ENCODE measurements at places on chromosomes 12 and 14.

- DNase-seq: no peak
These were observed 217.9 kb downstream of the AEBP2 start for GRCh38 chr12:19657118-19657731.

- no peak for DNase-seq
These were observed 105.4 kb downstream of the TTC8 start for GRCh38 chr14:88929656-88930436.

GRCh38 chr12:115354007-115354890 is 670.3 kb upstream of the TBX3 start:
- peak; percentile 99 for DNase-seq

GRCh38 chr12:107091989-107092641 is 1.2 kb downstream of the CRY1 start:
- peak; percentile 94 for DNase-seq

- DNase-seq: peak; percentile 98
These were observed 29.7 kb upstream of the NR2C1 start for GRCh38 chr12:95102916-95103671.

DNA sequence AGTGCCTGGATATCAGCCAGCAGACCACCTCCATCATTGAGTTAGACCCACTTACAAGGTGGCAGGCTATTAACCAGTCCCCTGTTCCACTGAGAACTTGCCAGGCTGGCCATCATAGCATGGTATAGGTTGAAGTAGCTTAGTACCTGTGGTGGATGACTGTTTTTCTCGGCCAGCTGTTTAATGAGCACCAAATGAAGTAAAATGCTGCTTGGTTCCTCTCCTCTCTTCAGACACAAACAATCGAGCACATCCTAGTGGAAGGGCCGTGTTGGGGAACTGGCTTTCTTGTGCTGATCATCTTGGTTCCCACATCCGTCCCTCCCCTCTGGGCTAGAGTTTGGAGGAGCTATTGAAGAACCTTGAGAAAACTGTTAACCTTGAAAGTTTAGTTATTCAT is 486.2 kb downstream of the RAD51B start:
- no peak for DNase-seq

GRCh38 chr12:127830065-127830460 is 436.9 kb upstream of the TMEM132C start:
- DNase-seq: no peak

DNA sequence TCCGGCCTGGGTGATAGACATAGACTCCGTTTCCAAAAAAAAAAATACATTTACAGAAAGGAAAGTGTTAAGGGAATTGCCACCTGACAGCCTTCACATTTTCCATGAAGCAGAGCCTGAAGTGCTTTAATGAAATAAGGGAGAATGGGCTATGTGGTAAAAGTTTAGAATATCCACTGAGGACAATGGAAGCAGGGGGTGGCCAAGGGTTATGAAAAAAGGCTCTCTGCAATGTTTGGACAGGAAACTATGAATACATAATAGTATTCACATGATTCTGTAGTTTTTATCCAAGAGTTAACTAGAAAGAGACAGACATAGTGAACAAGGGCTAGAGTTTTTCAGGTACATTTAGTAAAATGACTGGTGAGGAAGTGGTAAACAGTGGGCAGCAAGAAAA is 75.3 kb downstream of the COCH start:
- no peak for DNase-seq

- DNase-seq: peak; percentile 94
These were observed 230.2 kb upstream of the RGS6 start for GRCh38 chr14:71701990-71702389.

GRCh38 chr14:95244587-95244986 is 75.1 kb downstream of the CLMN start:
- no peak for DNase-seq

- DNase-seq: no peak
These were observed 38.7 kb upstream of the TRAF3 start for GRCh38 chr14:102738373-102739189.

GRCh38 chr12:106582249-106582591 is 584 bp upstream of the RFX4 start:
- DNase-seq: no peak

GRCh38 chr12:5171701-5172100 is 128.0 kb downstream of the KCNA5 start:
- DNase-seq: peak; percentile 54

- DNase-seq: peak; percentile 41
These were observed 316.8 kb downstream of the PAWR start for GRCh38 chr12:79373896-79374499.

DNA sequence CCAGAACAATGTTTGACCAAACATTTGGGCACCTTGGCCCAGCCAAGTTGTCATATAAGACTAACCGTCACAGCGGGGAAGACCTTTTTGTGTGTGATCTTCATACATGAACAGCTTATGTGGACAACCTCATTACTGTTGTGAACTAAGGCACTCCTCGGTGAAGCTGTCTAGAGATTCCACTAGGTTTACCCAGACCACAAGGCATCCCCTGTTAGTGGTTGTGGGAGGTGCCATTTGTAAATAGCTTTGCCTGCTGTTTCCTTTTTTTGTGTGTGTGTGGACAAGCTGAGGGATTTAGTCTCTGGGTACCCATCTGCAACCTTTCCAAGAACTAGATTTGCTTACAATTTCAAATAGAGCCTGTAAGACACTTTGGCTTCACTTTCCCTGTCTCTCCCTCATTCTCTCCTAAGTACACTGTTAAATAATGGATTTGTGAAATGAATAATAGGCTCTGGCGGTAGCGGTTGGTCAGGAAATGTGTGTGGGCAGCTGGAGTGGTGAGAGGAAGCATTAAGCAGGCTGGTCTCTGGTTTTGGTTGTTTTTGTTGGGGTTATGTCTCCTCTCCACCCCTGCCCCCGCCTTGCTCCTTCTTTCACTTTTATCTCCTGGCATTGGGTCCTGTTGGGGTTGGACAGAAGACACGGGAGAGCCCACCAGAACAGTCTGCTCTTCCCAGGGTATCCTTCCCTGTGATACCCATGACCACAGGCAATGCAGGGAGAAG is 727.6 kb downstream of the VRK1 start:
- DNase-seq: no peak

DNA sequence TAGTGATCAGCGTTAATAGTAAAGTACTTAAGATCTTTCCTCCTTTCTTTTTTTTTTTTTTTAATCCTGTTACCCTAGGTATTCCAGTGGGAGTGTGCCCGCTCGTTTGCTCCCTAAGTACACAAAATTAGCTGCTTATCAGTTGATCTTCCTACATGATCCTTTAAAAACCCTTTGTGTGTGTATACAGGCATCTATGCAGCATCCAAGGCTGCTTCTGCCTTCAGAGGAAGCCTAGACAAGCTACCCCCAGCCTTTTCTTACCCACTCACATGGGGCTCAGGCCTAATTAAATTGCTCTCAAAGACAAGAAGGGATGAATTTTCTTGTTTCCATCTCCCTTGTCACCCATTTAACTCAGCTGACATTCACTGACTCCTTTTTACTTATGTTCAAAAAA is 343.4 kb upstream of the LMO3 start:
- no peak for DNase-seq

DNA sequence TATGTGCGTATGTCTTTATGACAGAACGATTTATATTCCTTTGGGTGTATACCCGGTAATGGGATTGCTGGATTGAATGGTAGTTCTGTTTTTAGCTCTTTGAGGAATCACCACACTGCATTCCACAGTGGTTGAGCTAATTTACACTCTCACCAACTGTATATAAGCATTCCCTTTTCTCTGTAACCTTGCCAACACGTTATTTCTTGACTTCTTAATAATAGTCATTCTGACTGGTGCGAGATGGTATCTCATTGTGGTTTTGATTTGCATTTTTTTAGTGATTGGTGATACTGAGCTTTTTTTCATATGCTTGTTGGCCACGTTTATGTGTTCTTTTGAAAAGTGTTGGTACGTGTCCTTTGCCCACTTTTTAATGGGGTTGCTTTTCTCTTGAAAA is 49.7 kb downstream of the FRS2 start:
- no peak for DNase-seq

DNA sequence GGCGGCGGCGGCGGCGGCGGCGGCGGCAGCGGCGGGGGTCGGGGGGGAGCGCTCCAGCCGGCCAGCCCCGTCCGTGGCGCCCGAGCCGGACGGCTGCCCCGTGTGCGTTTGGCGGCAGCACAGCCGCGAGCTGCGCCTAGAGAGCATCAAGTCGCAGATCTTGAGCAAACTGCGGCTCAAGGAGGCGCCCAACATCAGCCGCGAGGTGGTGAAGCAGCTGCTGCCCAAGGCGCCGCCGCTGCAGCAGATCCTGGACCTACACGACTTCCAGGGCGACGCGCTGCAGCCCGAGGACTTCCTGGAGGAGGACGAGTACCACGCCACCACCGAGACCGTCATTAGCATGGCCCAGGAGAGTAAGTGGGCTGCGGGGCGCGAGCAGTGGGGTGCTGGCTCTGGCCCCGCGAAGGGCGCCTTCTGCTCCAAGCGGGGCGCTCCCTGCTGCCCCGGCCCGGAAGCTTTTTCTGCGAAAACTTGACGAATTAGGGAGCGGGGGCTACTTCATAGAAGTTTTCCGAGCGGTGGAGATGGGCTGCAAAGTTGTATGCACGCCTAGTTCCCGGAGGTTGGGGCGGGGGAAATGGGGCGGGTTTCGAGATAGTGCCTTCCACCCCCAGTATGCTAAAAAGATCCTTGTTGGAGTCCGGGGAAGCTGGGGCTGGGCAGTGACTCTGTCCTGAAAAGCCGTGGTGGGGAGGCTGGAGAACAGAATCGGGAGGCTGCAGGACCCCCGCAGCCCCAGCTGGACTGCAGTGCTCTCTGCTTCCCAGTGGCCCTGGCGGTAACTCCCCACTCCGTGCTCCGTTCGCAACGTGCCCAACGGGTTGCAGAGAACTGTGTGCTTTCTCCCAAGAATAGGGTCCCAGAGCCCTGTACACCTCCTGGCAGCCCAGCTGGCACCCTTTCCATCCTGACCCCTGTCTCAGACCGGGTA is 751 bp downstream of the GDF11 start:
- DNase-seq: peak; percentile 72

DNA sequence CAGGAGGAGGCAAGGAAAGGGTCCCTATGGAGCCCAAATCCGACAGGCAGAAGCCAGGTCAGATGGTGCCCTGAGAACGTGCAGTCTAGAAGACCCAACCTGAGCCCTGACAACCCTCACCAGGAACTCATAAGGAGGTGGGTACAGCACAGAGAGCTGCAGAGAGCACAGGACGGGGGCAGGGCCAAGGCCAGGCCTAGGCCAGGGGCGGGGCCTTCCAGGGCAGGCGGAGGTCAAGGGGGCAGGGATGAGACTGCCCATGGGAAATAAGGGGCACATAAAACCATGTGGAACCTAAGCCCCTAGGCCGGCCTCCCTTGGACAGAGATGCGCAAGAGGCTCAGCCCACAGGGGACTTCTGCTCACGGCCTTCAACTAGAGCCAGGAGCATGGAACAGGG is 45.1 kb downstream of the SSH1 start:
- DNase-seq: no peak

DNA sequence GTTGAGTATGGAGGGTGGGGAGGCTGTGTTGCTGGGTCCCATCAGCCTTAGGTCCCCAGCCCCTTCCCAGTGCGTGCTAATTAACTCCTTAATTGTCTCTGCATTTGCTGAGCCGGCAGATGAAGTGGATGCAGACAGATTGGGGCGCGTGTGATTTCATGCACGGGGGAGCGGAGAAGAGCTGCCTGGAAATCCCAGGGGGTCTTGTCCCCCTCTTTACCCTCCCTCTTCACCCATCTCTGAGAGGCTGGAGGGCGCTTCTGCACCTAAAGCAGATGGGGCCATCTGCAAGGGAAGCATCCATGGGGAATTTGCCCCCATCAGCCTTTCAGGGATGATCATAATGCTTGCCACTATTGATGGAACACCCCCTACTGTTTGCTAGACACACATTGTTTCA is 4.4 kb upstream of the ASIC1 start:
- DNase-seq: no peak

DNA sequence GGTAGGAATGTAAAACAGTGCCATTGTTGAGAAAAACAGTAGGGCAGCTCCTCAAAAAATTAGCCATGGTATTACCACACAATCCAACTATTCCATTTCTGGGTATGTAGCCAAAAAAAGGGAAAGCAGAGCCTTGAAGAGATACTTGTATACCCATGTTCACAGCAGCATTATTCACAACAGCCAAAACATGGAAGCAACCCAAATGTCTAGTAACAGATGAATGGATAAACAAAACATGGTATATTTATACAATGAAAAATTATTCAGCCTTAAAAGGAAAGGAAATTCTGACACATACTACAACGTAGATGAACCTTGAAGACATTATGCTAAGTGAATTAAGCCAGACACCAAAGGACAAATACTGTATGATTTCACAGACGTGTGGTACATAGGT is 67.6 kb upstream of the GNG2 start:
- DNase-seq: no peak

DNA sequence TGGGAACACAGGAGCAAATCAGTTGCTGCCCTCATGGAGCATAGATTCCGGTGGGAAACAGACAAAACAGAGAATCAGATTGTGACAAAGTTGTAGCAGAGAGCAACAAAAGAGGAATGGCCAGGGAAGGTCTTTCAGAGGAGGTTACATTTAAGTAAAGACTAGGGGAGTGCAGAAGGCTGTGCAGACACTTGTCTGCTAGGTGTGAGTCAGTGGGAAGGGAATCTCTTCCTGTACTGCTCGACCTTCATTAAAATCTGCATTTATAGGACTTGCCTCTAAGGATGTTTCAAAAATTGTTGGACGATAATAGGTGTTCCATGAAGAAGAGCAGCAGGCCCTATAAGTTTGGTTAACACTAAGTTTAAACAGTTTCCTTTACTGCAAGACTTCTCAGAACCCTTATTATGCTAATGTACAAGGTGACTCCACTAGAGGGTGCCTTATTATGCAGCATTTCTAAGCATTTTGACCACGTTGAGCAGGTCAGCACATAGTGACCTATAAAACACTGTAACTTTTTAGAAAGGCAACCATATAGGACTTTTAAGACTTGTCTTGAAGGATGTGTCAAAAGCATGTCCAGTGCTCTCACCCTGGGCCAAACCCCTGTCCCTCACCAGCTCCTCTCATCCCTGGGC is 91.8 kb upstream of the RIC8B start:
- peak; percentile 35 for DNase-seq

DNA sequence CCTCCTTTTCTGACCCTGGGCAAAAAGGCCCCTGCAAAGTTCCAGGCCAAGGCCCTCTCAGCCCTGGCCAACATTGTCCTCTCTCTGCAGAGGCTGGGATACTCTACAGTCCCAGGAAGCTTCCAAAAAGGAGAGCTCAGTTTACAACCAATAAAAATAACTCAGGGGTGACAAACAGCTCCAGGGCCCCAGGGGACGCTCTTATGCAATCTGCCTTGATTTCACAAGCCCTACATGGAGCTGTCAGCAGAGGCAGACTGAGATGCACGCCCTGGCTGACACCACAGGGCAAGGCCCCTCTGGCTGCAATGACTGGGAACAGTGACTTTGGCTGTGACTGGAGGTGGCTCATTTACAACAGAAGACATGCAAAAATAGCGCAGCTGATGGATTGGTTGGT is 129.0 kb upstream of the MED13L start:
- DNase-seq: peak; percentile 93

DNA sequence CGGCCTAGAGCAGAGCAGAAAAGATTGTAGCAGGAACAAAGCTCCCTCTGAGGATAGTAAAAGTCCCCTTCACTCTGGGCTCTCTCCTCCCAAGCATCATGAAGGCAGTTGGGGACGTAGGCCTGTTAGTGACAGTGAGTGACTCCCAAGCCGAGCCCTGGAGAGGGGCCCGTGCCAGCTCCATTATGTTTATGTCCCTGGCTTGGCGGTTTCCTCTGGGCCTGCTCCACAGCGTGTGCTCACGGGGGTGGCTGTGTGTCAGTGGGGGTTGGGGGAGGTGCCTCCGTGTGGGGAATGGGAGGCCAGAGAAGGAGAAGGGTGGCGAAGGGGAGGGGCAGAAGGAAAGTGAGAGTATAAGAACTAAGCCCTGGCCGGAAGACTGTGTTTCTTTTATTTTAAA is 170.0 kb upstream of the VASH1 start:
- no peak for DNase-seq

- no peak for DNase-seq
These were observed 1.7 kb upstream of the LIN7A start for GRCh38 chr12:80939231-80939950.

All from epithelial cell of esophagus (primary cell).